PC-3 (cell line): ENCODE measurements at places on chromosomes 7 and 10. TPM values are rescaled to one million over a fixed set of nuclear protein-coding genes. Genes with fewer than 3 reads are reported as not detected.

- no peaks in the 10 kb centered on the region for H3K27me3 ChIP-seq
- no peak overlapping the region for H3K27ac ChIP-seq
- no peak for DNase-seq
- no peaks in the 10 kb centered on the region for H3K36me3 ChIP-seq
- no peaks in the 10 kb centered on the region for H3K4me1 ChIP-seq
These were observed 84.3 kb downstream of the SKAP2 start for GRCh38 chr7:26779978-26780595.

Gene OR13A1
- 0.04 TPM in 1 of 2 replicates, not detected in the other for total RNA-seq

Gene AOC1
- total RNA-seq, result not detected in 2 replicates

Gene GPR15LG
- not detected in 2 replicates for total RNA-seq

DNA sequence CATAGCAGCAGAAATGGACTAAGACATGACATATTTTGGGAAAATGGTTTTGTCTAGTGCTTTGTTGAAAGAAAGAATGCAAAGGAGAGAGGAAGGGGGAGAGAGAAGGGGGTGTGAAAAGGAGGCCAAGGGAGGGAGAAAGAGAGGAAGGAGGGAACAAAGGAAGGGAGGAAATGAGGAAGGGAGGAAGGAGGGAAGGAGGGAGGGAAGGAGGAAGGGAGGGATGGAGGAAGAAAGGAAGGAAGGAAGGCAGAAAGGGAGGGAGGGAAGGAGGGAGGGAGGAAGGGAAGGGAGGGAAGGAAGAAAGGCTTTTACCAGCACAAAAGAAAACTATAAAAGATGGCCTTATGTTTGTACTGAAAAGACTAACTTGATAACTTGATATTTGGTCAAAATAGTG, 65.1 kb upstream of the ST8SIA6 start:
- H3K4me3 ChIP-seq, result no peak overlapping the region
- no peaks in the 10 kb centered on the region for H3K4me1 ChIP-seq
- no peak overlapping the region for H3K27ac ChIP-seq
- no peaks in the 10 kb centered on the region for H3K36me3 ChIP-seq
- H3K27me3 ChIP-seq, result no peaks in the 10 kb centered on the region
- DNase-seq, result no peak

Gene TFR2
- total RNA-seq, result not detected in 2 replicates

GRCh38 chr10:50561266-50561665, 62.5 kb downstream of the SGMS1 start:
- no peak overlapping the region for H3K4me3 ChIP-seq
- H3K27ac ChIP-seq, result no peak overlapping the region
- H3K4me1 ChIP-seq, result peaks cover 9% of the 10 kb centered on the region
- no peaks in the 10 kb centered on the region for H3K27me3 ChIP-seq
- H3K36me3 ChIP-seq, result no peaks in the 10 kb centered on the region

DNA sequence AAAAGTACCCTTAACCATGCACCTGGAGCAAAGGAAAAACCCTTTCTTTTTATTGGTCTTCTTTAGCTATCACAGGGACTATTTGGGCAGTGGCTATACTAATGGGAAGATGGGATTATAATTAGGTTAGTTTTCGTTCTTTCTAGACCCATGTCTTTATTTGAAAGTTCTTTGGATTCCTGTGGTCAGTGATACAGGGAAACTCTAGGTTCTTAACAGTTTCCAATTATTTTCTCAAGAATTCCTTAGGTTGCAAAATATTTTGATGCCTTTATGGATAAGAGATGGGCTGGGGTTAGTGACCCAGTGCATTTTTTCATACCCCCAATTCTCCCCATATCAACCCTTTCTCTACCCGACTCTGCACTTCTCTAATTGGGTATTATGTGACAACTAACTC, 49.0 kb downstream of the ADD3 start:
- no peaks in the 10 kb centered on the region for H3K36me3 ChIP-seq
- no peaks in the 10 kb centered on the region for H3K4me1 ChIP-seq
- DNase-seq, result no peak

DNA sequence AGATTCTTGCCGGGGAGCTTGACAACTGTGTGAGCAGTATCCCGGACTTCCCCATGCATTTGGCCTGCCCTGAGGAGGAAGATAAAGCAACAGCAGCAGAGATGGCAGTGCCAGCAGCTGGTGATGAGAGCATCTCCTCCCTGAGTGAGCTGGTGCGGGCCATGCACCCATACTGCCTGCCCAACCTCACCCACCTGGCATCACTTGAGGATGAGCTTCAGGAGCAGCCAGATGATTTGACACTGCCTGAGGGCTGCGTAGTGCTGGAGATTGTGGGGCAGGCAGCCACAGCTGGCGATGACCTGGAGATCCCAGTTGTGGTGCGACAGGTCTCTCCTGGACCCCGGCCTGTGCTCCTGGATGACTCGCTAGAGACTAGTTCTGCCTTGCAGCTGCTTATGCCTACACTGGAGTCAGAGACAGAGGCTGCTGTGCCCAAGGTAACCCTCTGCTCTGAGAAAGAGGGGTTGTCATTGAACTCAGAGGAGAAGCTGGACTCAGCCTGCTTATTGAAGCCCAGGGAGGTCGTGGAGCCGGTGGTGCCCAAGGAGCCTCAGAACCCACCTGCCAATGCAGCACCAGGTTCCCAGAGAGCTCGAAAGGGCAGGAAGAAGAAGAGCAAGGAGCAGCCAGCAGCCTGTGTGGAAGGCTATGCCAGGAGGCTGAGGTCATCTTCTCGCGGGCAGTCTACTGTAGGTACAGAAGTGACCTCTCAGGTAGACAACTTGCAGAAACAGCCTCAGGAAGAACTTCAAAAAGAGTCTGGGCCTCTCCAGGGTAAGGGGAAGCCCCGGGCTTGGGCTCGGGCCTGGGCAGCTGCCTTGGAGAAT, 6.7 kb downstream of the PPRC1 start:
- DNase-seq, result no peak
- peaks cover 63% of the 10 kb centered on the region for H3K36me3 ChIP-seq
- H3K4me3 ChIP-seq, result no peak overlapping the region
- H3K27me3 ChIP-seq, result no peaks in the 10 kb centered on the region
- H3K27ac ChIP-seq, result no peak overlapping the region
- H3K4me1 ChIP-seq, result peaks cover 7% of the 10 kb centered on the region

Gene TRIM73
- 5.2 and 6.4 TPM in 2 replicates for total RNA-seq

Gene KBTBD2
- total RNA-seq, result 16.3 and 17.9 TPM in 2 replicates

DNA sequence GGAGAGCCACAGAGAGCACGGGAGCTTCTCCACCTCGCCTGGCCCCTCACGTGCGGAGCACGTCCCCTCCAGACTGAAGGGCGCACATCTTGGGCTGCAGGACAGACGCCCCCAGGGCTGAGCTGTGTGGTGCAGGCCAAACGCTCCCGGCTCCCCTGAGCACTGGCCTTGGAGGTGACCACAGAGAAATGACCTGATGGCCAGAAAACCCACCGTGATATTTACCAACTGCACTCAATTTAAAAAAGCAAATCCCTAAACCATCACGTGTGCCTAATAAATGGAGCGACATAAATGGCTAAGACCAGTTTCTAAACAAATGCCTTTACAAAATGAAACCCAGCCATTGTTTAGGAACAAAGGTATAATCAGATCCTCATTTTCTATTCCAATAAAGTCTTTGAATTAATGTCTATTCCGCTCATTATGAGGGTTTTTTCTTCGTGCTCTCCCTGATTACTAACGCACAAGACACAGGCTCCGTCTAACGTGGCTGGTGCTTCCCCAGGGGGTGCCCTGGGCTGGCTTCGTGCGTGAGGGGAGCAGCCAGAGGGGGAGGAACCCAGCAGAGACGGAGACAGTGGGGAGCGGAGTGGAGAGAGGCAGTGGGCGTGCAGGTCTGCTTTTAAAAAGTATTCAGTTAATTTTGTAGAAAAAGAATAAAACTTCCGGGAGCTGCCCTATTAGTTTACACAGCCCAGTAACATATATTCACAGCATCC, 190.3 kb downstream of the DNAJB6 start:
- no peak overlapping the region for H3K27ac ChIP-seq
- H3K4me3 ChIP-seq, result no peak overlapping the region
- H3K36me3 ChIP-seq, result no peaks in the 10 kb centered on the region

DNA sequence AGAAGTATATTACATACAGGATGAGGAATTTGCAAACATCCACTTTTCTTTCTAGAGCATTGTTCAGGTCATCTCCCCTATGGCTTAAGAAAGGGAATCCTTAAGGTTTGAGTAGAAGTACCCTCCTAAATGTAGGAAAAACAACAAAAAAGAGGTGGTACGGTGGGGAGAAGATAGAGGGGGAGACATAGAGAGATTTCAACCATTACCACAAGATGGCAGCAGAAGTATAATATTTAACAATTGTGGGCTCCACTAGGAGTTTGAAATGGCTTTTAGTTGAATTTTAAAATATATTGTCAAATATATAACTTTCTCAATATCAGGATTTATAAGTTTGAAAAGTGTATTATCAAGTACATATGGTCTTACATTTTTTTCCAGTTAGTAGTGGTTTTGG, 72.7 kb upstream of the PRKG1 start:
- H3K4me1 ChIP-seq, result no peaks in the 10 kb centered on the region
- H3K4me3 ChIP-seq, result no peak overlapping the region
- H3K27ac ChIP-seq, result no peak overlapping the region
- H3K36me3 ChIP-seq, result no peaks in the 10 kb centered on the region
- DNase-seq, result peak; percentile 85

GRCh38 chr7:129494041-129494440, 8.3 kb upstream of the SMKR1 start:
- no peaks in the 10 kb centered on the region for H3K27me3 ChIP-seq
- peak overlapping the region; percentile 46 for H3K27ac ChIP-seq
- H3K4me1 ChIP-seq, result peaks cover 16% of the 10 kb centered on the region
- H3K36me3 ChIP-seq, result no peaks in the 10 kb centered on the region
- peak; percentile 78 for DNase-seq

- DNase-seq, result no peak
- H3K4me3 ChIP-seq, result no peak overlapping the region
- no peaks in the 10 kb centered on the region for H3K36me3 ChIP-seq
- H3K27ac ChIP-seq, result no peak overlapping the region
- H3K27me3 ChIP-seq, result no peaks in the 10 kb centered on the region
These were observed 1.2 kb downstream of the GATA3 start for GRCh38 chr10:8055420-8056349.

Gene CALHM3
- 2.3 and 4.1 TPM in 2 replicates for total RNA-seq
